ENCODE measurements at places on chromosomes 11 and 22. TPM values are rescaled to one million over a fixed set of nuclear protein-coding genes. Genes with fewer than 3 reads are reported as not detected.

NPAS4 gene
- not detected for polyA plus RNA-seq

OR5B12 gene
- polyA plus RNA-seq: not detected

NLRP14 gene
- 0.07 TPM for polyA plus RNA-seq

OR52H1 gene
- not detected for polyA plus RNA-seq

CDHR5 gene
- polyA plus RNA-seq: not detected

VSIG2 gene
- not detected for polyA plus RNA-seq

MN1 gene
- 0.66 TPM for polyA plus RNA-seq

LSP1 gene
- polyA plus RNA-seq: 6.2 TPM

NRGN gene
- 0.62 TPM for polyA plus RNA-seq

MOGAT2 gene
- not detected for polyA plus RNA-seq

CAPRIN1 gene
- 62.0 TPM for polyA plus RNA-seq

DRD4 gene
- polyA plus RNA-seq: not detected

DLG2 gene
- polyA plus RNA-seq: 404 TPM

CSKMT gene
- 5.4 TPM for polyA plus RNA-seq

RTN4R gene
- 2.7 TPM for polyA plus RNA-seq

CDC42BPG gene
- not detected for polyA plus RNA-seq

MPZL2 gene
- polyA plus RNA-seq: not detected

ART1 gene
- polyA plus RNA-seq: not detected

ROBO4 gene
- not detected for polyA plus RNA-seq

GRAP2 gene
- not detected for polyA plus RNA-seq

CHRDL2 gene
- not detected for polyA plus RNA-seq

RASSF10 gene
- 0.08 TPM for polyA plus RNA-seq

ATXN10 gene
- 296 TPM for polyA plus RNA-seq

CD3E gene
- not detected for polyA plus RNA-seq

CDKN1C gene
- polyA plus RNA-seq: 6.5 TPM

UPK2 gene
- not detected for polyA plus RNA-seq

POTEH gene
- polyA plus RNA-seq: not detected

SYT13 gene
- polyA plus RNA-seq: 1.4 TPM

ANKK1 gene
- not detected for polyA plus RNA-seq

CALCB gene
- polyA plus RNA-seq: not detected

SAC3D1 gene
- polyA plus RNA-seq: 3.6 TPM

MS4A3 gene
- not detected for polyA plus RNA-seq

OR2AG1 gene
- polyA plus RNA-seq: 0.15 TPM

MAJIN gene
- 3.6 TPM for polyA plus RNA-seq

SIAE gene
- polyA plus RNA-seq: 72.2 TPM

NCR3LG1 gene
- 0.45 TPM for polyA plus RNA-seq

MISFA gene
- 2.6 TPM for polyA plus RNA-seq

OR6A2 gene
- not detected for polyA plus RNA-seq

MUC5AC gene
- polyA plus RNA-seq: not detected

BDNF gene
- polyA plus RNA-seq: 0.91 TPM

BAIAP2L2 gene
- polyA plus RNA-seq: not detected

KLHL35 gene
- 0.74 TPM for polyA plus RNA-seq

SERGEF gene
- polyA plus RNA-seq: 19.0 TPM

VPREB1 gene
- not detected for polyA plus RNA-seq

ALG12 gene
- 1.1 TPM for polyA plus RNA-seq

OVOL1 gene
- not detected for polyA plus RNA-seq

NELL1 gene
- polyA plus RNA-seq: 76.9 TPM

AMPD3 gene
- polyA plus RNA-seq: not detected

LRRC4C gene
- polyA plus RNA-seq: 23.1 TPM

HEPN1 gene
- polyA plus RNA-seq: not detected

OR52N2 gene
- not detected for polyA plus RNA-seq

OMP gene
- not detected for polyA plus RNA-seq

All from Purkinje cell (primary cell).